Upper lobe of right lung (tissue), 1 donor: ENCODE measurements at places on chromosomes 5 and 9.

DNA sequence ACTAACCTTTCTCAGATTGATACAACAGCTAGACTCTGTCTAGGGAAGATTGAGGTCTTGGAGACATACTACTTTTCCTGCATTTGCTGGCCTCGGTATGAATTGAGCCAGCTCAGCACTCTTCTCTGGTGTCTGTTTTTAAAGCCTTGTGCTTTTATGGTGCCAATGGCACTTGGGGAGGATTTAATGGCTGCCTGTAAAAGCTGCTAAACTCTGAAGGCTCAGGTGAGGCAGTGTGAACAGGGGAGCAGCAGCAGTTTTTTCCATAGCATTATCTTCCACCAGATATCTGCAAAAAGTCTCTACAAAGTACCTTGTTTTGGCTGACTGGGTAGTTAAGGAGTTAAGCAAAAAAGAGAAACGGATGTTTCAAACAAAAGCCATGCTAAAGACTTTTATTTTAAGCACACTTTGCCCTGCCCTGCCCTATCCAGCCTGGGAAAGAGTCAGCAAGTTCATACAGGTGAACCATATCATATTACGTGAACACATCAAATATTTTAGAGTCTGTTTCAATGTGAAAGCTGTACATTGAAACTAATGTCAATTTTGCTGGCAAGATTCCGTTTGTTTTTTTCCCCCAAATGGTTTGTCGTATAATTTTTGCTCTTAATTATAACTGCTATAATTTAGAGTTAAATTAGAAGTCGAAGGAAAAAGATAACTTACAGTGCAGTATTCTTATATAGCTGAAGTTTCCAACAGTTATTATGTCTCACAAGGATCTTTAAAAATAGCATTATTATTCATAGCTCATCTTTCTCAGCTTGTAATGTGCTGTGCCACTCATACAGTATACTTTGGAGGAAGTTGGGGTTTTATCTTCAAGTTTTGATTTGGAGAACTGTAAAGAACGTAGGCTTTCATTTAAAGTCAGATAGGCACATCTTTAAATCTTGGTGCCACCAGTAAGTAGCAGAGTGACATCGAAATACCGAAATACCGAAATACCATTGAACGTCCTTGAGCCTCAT lies 424.1 kb upstream of the CD180 start:
- no peaks in the 10 kb centered on the region for H3K27me3 ChIP-seq
- H3K36me3 ChIP-seq, result no peaks in the 10 kb centered on the region
- H3K4me3 ChIP-seq, result no peak overlapping the region
- no peak for DNase-seq
- H3K4me1 ChIP-seq, result no peaks in the 10 kb centered on the region
- H3K27ac ChIP-seq, result no peak overlapping the region

DNA sequence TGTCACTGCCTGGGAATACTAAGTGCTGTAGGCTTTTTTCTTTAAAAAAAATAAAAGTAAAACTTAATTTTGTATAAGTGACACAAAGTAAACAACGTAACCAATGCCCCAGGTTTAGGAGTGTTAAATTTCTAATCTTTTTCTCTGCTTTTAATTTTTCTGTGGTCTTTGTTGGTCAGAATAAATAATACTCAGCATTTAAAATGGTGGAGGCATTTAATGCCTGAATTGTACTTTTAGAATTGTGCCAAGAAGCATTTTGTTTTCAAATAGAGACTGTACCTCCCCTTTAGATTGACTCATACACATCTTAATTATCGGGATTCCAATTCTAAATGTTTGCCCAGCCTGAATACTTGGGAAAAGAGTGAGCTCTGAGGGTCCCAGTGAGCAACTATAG lies 1.6 kb downstream of the DMXL1 start:
- peaks cover 41% of the 10 kb centered on the region for H3K4me1 ChIP-seq
- no peaks in the 10 kb centered on the region for H3K27me3 ChIP-seq
- no peak overlapping the region for H3K27ac ChIP-seq

- H3K36me3 ChIP-seq, result no peaks in the 10 kb centered on the region
- H3K4me3 ChIP-seq, result no peak overlapping the region
- H3K4me1 ChIP-seq, result no peaks in the 10 kb centered on the region
- H3K27me3 ChIP-seq, result no peaks in the 10 kb centered on the region
Observed at GRCh38 chr5:101482931-101483330, 579.8 kb upstream of the ST8SIA4 start.

- no peaks in the 10 kb centered on the region for H3K4me1 ChIP-seq
- H3K27ac ChIP-seq, result peak overlapping the region; percentile 65
- H3K36me3 ChIP-seq, result peaks cover 59% of the 10 kb centered on the region
Observed at GRCh38 chr9:96646081-96646991, 8.8 kb downstream of the PRXL2C start.

- H3K36me3 ChIP-seq, result no peaks in the 10 kb centered on the region
- H3K27ac ChIP-seq, result no peak overlapping the region
- H3K4me1 ChIP-seq, result no peaks in the 10 kb centered on the region
- DNase-seq, result no peak
Observed at GRCh38 chr5:103909391-103909790, 346.8 kb upstream of the NUDT12 start.

GRCh38 chr9:89405826-89406225 lies 87.5 kb downstream of the SECISBP2 start:
- peaks cover 21% of the 10 kb centered on the region for H3K36me3 ChIP-seq
- DNase-seq, result no peak
- peak overlapping the region; percentile 37 for H3K27ac ChIP-seq
- H3K27me3 ChIP-seq, result no peaks in the 10 kb centered on the region
- peak overlapping the region; percentile 28 for H3K4me3 ChIP-seq

DNA sequence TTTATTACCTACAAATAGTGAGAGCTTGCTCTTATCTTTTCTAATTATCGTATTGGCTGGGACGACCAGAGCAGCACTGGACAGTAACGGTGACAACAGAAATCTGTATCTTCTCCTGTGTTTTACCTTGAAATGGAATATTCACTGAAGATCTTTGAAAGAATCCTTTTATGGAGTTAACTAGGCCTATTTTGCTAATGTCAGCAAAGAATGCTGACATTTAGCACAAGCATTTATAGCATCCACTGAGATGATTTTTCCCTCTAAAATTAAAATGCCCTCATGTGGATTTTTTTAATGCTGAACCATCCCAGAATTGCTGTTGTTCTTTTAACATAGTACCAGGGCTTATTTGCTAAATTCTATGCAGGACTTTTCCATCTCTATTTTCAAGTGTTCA lies 59.4 kb downstream of the ROR2 start:
- H3K36me3 ChIP-seq, result no peaks in the 10 kb centered on the region
- peaks cover 7% of the 10 kb centered on the region for H3K4me1 ChIP-seq
- H3K4me3 ChIP-seq, result no peak overlapping the region
